ENCODE measurements at places on chromosomes 16 and 17. TPM values are rescaled to one million over a fixed set of nuclear protein-coding genes. Genes with fewer than 3 reads are reported as not detected.

The CD7 gene
- total RNA-seq = not detected

The TP53TG3 gene
- not detected for total RNA-seq

The TEFM gene
- total RNA-seq = 10.8 TPM

The PRSS53 gene
- total RNA-seq = 7.0 TPM

The ABCC3 gene
- total RNA-seq = 16.0 TPM

The CFAP97D1 gene
- not detected for total RNA-seq

The LLGL2 gene
- 1.5 TPM for total RNA-seq

- no peak for DNase-seq
Measured at GRCh38 chr17:31067691-31068184, 27.0 kb upstream of the NF1 start.

DNA sequence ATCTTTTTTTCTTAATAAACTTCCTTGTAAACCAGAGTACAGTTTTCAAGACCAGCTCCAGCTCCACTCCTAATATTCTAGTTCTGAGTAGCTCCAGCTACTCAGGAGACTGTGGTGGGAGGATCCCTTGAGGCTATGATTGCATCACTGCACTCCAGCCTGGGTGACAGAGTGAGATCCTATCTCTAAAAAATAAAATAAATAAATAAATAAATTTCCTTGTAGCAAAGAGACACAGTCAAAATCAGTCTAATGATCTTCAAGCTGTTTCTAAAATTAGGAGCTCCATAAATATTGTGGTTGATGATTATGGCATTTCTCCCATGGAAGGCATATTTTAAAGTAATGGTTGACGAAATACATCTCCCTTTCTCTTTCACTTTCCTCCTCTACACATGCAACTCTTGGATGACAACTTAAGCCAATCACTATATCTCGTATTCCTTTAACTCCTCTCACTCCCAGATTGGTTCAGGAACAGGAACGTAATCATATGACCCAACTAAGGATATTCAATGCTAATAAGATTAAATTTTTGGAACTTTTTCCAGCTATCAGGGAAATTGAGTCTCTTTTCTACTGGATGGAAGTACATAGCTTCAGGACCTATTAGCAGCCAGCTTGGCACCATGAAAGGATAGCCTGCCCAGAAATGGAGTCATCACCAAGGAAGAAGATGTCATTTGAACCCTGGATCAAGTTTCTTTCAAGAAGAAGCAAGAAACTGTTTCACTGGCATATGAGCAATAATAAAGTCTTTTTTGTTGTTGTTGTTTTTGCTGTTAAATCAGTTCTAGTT lies 42.1 kb upstream of the TAOK1 start:
- DNase-seq = no peak

DNA sequence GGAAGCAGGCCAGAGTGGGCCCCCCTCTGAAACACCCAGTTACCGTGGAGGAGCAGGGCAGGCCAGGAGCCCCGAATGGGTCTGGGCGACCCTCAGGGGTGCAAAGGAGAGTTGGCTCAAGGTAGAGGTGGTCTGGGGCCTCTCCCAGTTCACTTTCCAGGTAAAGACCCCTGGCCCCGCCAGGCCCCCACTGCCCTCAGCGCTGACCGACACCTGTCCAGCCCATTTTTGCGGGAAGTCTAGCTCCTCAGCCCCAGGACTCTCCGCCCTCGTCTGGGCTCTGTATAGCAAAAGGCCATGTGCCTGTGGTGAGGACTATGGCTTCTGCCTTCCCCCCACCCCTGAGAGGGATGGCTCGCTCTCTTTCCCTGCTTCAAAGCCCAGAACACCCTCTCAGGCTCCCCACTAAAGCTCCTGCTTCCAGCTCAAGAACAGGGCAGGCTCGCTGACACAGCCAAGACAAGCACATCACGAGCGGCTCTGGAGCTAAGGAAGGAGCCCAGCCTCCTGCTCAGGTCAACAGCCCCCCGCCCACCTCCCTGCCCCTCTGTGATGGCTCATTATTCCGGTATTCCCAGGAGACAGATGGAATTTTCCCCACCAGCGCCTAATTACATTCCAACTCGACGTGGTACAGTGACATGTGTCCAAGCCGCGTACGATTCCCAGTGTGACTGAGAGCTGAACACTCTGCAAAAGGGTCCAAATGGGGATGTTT lies 59.4 kb downstream of the RTN4RL1 start:
- DNase-seq = no peak

DNA sequence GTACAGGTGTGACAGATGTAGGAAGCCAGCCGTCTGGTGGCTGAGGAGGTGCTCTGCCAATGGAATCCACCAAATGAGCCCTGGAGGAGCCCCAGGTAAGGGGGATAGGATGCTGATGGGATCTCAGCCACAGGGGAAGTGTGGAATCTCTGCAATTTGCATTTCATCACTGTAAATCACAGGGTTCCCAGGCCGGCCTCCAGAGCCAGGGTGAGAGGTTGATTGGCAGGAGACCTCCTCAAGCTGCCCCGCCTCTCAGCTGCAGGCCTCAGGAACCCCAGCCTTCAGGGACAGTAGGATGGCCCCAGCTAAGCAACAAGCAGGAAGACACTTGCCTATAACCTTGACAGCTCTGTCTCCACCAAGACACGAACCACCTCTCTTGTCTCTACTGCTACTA lies 39.4 kb downstream of the RTN4RL1 start:
- no peak for DNase-seq

- DNase-seq = peak; percentile 78
Measured at GRCh38 chr17:63475491-63476412, 1.1 kb upstream of the ACE start.

DNA sequence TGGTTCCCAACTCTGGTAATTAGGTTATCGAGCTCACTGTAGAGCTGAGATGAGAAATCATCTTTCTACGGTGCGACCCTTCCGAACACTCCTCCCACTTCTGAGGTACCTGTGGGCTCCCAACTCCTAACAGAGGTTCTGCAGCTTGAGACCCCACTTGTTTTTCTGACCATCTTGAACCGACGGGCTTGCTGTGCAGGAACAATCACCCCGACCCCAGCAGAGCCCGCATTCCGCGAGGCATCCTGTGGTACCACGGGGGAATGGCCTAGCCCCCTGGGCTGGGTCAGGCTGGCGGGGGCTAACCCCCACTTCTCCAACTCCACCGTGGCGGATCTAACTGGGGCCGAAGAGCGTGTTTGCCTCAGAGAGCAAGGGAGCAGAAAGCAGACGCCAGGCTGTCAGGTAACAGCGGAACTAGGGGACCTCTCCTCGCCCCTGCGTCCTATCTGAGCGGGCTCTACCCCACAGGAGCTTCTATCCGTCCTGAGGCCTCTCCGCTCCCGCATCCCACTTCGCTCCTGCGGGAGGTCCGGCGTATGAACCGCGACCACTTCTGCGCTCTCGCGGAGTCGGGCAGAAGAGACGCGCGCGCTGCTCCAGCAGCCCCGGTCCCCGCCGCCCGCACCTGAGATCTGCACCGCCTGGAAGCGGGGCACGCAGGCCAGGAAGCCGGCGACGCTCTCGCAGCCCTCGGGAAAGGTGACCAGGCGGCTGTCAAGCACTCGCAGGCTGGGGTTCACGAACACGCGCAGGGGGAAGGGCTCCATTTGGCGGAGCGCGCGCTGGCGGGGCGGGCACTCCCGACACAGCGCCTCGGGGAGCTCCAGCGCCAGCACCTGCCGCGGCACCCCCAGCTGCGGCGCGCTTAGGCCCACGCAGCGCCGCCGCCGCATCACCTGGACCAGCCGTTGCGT lies 761 bp downstream of the PDF start:
- DNase-seq = peak; percentile 90

- no peak for DNase-seq
Measured at GRCh38 chr17:35433075-35433894, 985 bp upstream of the SLFN12 start.

DNA sequence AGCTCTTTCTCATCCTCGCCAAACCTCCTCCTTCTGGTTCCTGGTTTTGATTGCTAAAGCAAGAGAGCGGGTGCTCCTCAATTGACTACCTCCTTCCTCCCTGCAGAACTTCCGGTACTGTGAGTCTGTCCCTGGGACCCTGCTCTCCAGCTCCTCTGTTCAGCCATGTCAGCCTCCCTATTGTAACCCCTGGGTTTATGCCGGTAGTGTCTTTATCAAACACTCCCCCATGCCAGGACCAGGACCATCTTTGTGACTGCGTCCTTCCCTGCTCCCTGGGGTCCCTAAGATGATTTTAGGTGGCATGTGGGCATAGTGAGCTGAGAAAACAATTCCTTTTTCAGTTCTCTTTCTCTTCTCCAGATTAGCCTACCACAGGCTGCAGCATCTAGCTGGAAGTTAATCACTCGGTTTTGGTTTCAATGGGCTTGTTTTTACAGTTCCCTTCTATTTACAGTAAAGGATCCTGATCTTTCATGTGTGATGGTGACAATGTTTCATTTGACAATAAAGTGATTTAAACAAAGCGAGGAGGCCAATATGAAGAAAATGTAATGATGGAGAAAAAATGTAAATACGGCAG lies 27.7 kb upstream of the IL21R start:
- DNase-seq = no peak

GRCh38 chr17:50266384-50267073 lies 7.7 kb upstream of the TMEM92 start:
- peak; percentile 96 for DNase-seq

GRCh38 chr16:71761097-71761496 lies 36.6 kb upstream of the PHLPP2 start:
- DNase-seq = no peak

DNA sequence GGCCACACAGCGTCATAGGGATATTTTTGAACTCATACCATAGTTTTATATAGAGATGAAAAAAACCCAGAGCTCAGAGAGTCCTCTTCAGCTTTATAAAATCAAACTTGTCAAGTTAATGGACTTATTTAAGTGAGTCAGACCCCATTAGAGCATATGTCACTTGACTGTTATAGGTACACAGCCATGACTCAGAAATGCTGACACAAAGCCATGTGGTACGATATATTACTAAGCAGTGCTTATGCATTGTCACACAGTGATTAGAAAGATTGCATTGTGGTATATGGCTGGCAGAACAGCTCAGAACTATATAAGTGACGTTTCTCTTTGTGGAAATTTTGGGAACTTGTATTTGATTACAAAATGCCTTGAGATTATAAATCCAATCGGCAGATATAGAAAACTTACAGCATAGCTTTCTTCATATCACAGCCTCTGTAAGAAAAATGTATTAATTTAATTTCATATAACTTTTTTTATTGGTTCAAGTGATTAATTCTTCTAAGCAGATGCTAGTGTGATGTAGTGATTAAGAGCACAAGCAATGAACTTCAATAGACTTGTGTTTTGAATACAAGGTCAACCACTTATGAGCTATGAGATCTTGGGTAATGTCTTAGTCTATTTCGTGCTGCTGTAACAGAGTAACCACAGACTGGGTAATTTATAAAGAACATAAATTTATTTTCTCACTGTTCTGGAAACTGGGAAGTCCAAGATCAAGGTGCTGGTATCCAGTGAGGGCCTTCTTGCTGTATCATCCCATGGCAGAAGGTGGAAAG lies 25.8 kb upstream of the GINS3 start:
- no peak for DNase-seq

DNA sequence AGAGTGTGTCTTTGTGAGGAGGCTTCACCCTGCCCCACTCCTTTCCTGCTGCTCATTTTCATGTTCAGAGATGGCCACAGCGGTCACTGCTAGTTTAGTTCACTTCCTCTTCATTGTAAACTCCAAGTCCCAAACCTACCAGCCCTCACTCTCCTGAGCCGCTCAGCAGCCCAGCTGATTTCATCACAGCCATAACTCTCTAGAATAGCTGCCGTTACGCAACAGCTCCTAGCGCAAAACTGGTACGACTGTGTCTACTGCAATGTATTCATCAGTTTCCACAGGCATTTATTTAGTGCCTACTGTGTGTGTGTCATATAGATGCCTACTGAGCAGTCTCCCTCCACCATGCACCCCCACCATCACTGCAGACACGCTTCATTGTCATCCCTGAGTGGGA lies 233.5 kb upstream of the RPL38 start:
- DNase-seq = peak; percentile 12

All from chondrocyte (in vitro differentiated cells).